ENCODE measurements at places on chromosomes 5 and 9. TPM values are rescaled to one million over a fixed set of nuclear protein-coding genes. Genes with fewer than 3 reads are reported as not detected.

Gene CBY3
- not detected for total RNA-seq

Gene ACOT12
- 0.98 TPM for total RNA-seq

Gene GLIPR2
- total RNA-seq = 3.9 TPM

Gene C7
- 4.4 TPM for total RNA-seq

Gene NXNL2
- 0.49 TPM for total RNA-seq

Gene IL4
- total RNA-seq = not detected

Gene SHISAL2B
- total RNA-seq = 0.49 TPM

Gene SCGB3A1
- total RNA-seq = not detected

Gene FAF2
- 24.6 TPM for total RNA-seq

Gene LCNL1
- total RNA-seq = 0.74 TPM

Gene FRMPD1
- total RNA-seq = 0.49 TPM

Gene COQ4
- 10.3 TPM for total RNA-seq

Gene SMIM32
- 0.49 TPM for total RNA-seq

Gene IL3
- not detected for total RNA-seq

Gene NOXA1
- total RNA-seq = 2.0 TPM

Gene CHSY3
- total RNA-seq = 14.8 TPM

Gene FOXD4
- total RNA-seq = 0.74 TPM

Gene KDM4C
- 33.9 TPM for total RNA-seq

Data from temporal lobe (tissue), 4 donors.